ENCODE measurements at places on chromosomes 7 and 10.

DNA sequence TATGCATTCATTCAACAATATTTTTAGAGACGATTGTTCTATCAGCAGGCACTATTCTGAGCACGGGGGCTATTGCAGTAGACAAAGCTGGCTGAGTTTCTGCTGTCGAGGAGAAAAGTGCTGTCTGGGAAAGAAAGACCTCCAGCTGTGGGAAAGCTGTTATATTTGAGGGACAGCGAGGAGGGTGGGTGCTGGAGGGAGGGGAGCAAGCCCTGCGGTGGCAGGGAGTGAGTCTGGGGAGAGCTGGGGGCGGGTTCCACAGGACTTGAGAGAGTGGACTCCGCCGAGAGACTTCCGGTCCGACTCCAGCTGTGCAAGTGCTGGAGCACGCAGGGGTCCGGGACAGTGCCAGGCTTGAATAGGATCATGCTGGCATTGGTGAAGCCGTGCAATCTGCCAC, 602.1 kb upstream of the FOXK1 start:
- no peak for DNase-seq

DNA sequence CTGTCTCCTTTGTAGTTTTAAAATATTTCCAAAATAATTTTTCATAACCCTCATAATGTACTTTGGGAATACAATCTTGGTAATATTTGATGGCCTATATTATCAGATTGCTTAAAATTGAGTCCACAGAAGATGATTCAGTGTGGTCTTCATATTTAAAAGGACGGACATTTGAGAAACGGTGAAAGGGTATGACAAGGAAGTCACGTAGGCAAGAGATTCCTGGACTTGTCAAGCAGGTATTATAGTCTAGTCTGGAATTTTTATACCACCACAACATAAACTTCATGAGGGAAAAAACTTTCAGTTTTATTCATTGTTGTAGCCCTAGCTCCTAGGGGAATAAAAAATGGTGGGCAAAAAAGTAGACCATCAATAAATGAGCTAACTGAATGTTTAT, 82.3 kb downstream of the KMT2E start:
- DNase-seq: no peak

DNA sequence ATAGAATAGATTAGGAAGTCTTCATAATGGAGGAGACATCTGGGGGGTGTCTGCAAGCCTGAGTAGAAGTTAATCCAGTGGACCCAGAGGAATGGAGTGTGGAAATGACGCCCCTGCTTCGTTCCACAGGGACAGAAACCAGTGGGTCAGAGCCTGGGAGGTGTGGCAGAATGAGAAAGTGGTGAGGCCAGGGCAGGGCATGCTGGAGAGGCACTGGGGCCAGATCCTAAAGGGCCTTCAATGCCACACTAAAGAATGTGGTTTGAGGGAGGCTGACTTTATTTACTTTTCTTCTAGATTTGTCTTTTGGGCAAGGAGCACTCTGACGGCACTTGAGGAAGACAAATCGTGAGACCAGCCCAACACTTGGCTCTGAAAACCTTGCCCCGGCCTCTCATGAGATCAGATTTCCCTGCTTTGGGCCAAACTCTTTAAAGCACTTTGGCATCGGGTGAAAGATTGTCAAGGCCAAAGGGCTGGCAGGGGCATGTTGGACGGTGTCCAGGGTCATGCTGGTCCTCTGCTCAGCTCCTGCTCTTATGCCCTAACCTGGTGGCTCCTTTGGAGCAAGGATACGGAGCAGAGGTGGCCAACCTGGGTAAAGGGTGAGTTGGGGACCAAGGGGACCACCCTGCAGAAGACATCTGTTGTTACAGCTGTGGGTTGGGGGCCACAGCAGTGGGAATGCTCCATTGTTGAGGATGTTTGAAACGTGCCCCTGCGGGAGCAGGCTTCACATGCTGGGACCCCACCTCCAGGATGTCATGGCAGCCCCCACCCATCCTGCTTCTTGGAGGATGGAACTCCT, 157.0 kb upstream of the ZMIZ1 start:
- DNase-seq: no peak

DNA sequence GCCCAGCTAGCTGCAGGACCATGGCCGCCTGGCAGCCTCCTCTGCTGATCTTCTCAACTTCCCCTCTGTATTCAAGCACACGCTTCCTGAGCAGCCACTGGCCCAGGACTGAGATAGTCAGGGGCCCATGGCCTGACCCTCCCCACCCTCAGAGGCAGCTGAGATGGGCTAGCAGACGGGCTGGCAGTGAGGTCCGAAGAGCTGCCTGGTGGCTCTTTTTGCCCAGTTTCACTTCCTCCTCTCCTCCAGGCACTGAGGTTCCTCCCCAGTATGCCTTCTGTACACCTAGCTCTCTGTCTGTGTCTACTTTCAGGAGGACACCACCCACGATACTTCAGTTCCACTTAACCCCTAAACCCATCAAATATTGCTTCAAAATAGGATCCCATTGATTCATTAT, 395.6 kb downstream of the TNS3 start:
- DNase-seq: no peak

DNA sequence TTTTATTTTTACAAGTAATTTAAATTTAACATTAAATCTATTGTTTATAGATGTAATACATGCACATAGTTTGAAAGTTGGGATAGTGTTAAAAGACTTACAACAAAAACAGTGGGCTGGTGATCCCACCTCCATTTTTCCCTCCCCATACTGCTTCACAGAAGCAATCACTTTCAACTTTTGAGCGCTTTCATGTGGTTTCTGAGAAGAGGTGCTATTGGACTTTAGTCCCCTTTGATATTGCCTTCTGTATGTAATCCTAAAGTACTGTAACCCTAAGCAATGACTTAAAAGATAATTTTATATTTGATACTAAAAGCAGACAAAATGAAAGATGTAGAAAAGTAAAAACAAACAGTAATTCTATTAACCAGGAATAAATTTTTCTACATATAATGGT, 88.1 kb upstream of the FAM171A1 start:
- no peak for DNase-seq

Measured in stimulated activated CD4-positive, alpha-beta T cell treated with anti-CD3 and anti-CD28 coated beads, Interleukin-2, amount 100 ng/mL, for 24 hours (primary cell).